Activated CD8-positive, alpha-beta memory T cell treated with anti-CD3 and anti-CD28 coated beads, Interleukin-2, amount 10 ng/mL, durations not matched to agents 7 days and 5 days (primary cell): ENCODE measurements at places on chromosomes 3 and 15. TPM values are rescaled to one million over a fixed set of nuclear protein-coding genes. Genes with fewer than 3 reads are reported as not detected.
A peak's percentile ranks its signal among the peaks of the same experiment; 100 is the strongest.

TM4SF4 gene
- not detected for total RNA-seq

CLDN16 gene
- not detected for total RNA-seq

C3orf80 gene
- 0.15 TPM for total RNA-seq

DNA sequence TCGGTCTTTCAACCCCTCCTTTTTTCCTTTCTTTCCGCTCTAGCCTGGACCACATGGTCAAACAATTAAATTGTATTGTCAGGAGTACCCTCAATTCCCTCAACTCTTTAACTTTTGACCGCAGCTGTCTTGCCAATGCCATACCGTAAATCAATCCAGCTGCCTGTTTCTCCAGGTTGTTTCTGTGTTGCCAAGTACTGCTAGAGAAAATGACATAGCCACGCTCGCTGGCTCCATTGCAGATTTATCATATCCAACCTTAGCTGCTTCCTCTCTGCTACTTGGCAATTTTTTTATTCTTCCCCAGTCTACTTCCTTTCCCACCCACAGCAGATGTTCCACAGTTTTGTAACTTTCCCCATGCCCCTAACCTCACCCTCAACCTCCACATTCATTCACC, 60.0 kb downstream of the ZNF385D start:
- no peaks in the 10 kb centered on the region for H3K27me3 ChIP-seq
- H3K36me3 ChIP-seq = no peaks in the 10 kb centered on the region
- no peaks in the 10 kb centered on the region for H3K4me1 ChIP-seq
- no peak overlapping the region for H3K27ac ChIP-seq

DNA sequence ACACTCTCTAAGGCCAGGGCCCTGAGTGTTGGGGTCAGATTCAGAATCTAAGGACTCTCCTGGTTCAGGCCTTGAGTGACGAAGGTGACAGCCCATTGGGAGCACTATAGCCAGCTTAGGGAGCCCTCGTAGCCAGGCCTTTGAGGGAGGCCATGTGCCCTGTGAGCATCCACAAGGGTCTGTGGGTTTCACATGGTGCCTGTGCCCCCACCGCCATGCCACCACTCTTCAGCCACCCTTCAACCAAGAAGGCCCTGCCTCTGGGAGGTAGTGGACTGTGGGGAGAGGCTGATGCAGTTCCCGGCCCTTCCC, 37.5 kb downstream of the TSPAN3 start:
- H3K27ac ChIP-seq = no peak overlapping the region
- no peak for DNase-seq
- H3K4me3 ChIP-seq = no peak overlapping the region
- peaks cover 58% of the 10 kb centered on the region for H3K36me3 ChIP-seq
- H3K27me3 ChIP-seq = no peaks in the 10 kb centered on the region

GRCh38 chr15:62569460-62570404, 404.6 kb upstream of the C2CD4B start:
- H3K27ac ChIP-seq = no peak overlapping the region
- no peaks in the 10 kb centered on the region for H3K36me3 ChIP-seq
- DNase-seq = no peak
- peaks cover 12% of the 10 kb centered on the region for H3K27me3 ChIP-seq

- no peaks in the 10 kb centered on the region for H3K36me3 ChIP-seq
- H3K4me1 ChIP-seq = no peaks in the 10 kb centered on the region
- no peak overlapping the region for H3K4me3 ChIP-seq
- no peak overlapping the region for H3K27ac ChIP-seq
- DNase-seq = no peak
These were observed 296.0 kb downstream of the MEX3B start for GRCh38 chr15:81749716-81750375.

ISLR gene
- not detected for total RNA-seq

HESX1 gene
- total RNA-seq = 0.47 TPM

IL17RC gene
- total RNA-seq = 0.41 TPM

- H3K4me1 ChIP-seq = peaks cover 34% of the 10 kb centered on the region
- H3K27me3 ChIP-seq = no peaks in the 10 kb centered on the region
- peaks cover 60% of the 10 kb centered on the region for H3K36me3 ChIP-seq
- peak overlapping the region; percentile 89 for H3K27ac ChIP-seq
- peak overlapping the region; percentile 56 for H3K4me3 ChIP-seq
These were observed 8.5 kb upstream of the ILDR1 start for GRCh38 chr3:122030381-122031122.

PLSCR4 gene
- total RNA-seq = not detected

DNA sequence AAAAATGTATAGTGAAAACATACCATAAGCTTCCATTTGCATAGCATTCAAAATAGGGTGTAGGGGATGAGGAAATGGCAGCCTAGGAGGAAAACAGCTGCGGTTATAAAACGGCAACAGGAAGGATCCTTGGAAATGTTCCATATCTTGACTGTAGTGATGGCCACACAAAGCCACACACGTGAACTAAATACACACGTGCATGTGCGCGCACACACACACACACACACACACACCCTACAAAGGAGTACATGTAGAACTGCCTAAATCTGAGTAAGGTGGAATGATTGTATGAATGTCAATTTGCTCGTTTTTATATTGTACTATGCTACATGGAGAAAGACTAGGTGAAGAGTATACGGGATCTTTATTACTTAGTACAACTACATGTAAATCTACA, 3.9 kb upstream of the IREB2 start:
- H3K27ac ChIP-seq = no peak overlapping the region
- peaks cover 14% of the 10 kb centered on the region for H3K27me3 ChIP-seq

GRCh38 chr3:32469151-32469874, 33.3 kb downstream of the CMTM6 start:
- peak overlapping the region; percentile 39 for H3K27ac ChIP-seq
- DNase-seq = no peak
- H3K4me3 ChIP-seq = no peak overlapping the region

DNA sequence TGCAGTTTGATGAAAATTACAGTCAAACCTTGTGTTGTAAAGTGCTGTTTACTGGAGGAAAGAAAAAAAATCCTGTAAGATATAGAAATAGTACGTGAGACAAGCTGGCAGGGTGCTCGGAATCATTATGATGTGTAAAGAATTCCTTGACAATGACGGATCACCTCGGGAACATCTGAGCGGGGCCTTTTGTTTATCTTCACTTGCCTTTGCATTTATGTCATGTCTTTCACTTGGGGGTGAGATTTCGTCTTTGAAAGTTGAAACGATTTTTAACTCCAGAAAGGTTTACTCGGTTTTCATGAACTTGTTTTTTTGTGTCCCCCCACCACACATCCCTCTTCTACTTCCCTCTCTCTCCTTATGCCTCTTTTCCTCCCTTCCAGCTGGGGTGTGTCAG, 128.3 kb upstream of the VEPH1 start:
- H3K27me3 ChIP-seq = peaks cover 15% of the 10 kb centered on the region
- no peaks in the 10 kb centered on the region for H3K36me3 ChIP-seq
- no peaks in the 10 kb centered on the region for H3K4me1 ChIP-seq

NAALADL2 gene
- total RNA-seq = not detected

NPAP1 gene
- total RNA-seq = not detected

FEZF2 gene
- not detected for total RNA-seq

DNA sequence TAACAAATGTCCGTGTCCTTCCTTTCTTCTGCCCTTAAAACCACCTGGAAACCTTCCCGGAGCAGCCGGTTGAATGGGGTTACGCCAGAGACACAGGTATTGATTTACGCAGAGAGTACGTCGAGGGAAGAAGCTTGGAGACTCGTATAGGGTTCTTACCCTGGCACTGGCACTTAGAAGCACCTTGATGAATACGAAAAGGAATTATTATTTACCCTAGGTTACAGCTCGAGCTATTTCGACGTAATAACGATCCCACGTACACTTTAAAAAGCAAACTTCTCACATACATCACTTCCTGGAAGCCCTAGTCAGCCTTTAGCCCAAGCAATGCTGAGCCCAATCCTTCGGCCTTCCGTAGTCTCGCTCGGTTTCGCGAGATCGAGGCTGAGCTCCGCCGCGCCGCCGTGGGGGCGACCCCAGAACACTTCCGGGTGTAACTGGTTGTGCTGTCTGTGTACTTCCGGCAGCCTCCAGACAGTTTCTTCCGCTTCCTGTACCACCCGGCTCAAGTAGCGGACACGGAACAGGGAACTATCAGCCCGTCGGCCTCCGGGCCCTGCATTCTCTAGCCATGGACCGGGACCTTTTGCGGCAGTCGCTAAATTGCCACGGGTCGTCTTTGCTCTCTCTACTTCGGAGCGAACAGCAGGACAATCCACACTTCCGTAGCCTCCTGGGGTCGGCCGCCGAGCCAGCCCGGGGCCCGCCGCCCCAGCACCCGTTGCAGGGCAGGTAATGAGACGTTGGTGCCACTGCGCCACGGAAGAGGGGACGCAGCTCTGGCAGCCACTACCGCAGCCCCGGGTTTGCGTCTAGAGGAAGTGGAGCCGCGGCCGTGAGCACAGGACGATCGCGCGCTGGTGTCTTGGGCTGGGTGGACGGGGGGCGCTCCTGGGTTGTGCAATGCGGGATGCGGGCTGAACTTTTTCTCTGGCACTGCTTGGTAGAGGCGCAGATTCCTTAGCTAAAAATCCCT, at the start of gene TTC14:
Gene TTC14, plus strand, starts transcription at position 476 of the 979 bp plus-strand sequence. Its CDS starts 99 bp downstream, at position 575.
- peaks cover 10% of the 10 kb centered on the region for H3K27me3 ChIP-seq
- peaks cover 31% of the 10 kb centered on the region for H3K4me1 ChIP-seq
- H3K27ac ChIP-seq = peak within 1 kb of the TSS; percentile 98
- H3K36me3 ChIP-seq = peaks cover 40% of the 10 kb centered on the region
- H3K4me3 ChIP-seq = peak within 1 kb of the TSS; percentile 99

- peaks cover 19% of the 10 kb centered on the region for H3K27me3 ChIP-seq
- H3K27ac ChIP-seq = no peak overlapping the region
- no peaks in the 10 kb centered on the region for H3K36me3 ChIP-seq
These were observed 239.6 kb upstream of the NR2E3 start for GRCh38 chr15:71570736-71571135.

GRCh38 chr15:101320501-101321052, 25.5 kb upstream of the SNRPA1 start:
- H3K4me3 ChIP-seq = peak overlapping the region; percentile 75
- H3K4me1 ChIP-seq = peaks cover 16% of the 10 kb centered on the region
- peak; percentile 90 for DNase-seq
- H3K27ac ChIP-seq = peak overlapping the region; percentile 89
- H3K27me3 ChIP-seq = peaks cover 9% of the 10 kb centered on the region

- H3K4me3 ChIP-seq = no peak overlapping the region
- peaks cover 5% of the 10 kb centered on the region for H3K27me3 ChIP-seq
- no peak overlapping the region for H3K27ac ChIP-seq
- no peaks in the 10 kb centered on the region for H3K4me1 ChIP-seq
- H3K36me3 ChIP-seq = no peaks in the 10 kb centered on the region
- DNase-seq = no peak
These were observed 66.4 kb upstream of the TJP1 start for GRCh38 chr15:29888646-29889045.

GRCh38 chr15:42121021-42121420, 26.7 kb upstream of the PLA2G4D start:
- no peaks in the 10 kb centered on the region for H3K4me1 ChIP-seq
- no peak overlapping the region for H3K27ac ChIP-seq
- no peak for DNase-seq
- H3K27me3 ChIP-seq = peaks cover 24% of the 10 kb centered on the region

- peaks cover 19% of the 10 kb centered on the region for H3K36me3 ChIP-seq
- no peak overlapping the region for H3K27ac ChIP-seq
- DNase-seq = no peak
- H3K27me3 ChIP-seq = peaks cover 8% of the 10 kb centered on the region
These were observed 14.5 kb downstream of the RTP4 start for GRCh38 chr3:187382609-187383151.

DNA sequence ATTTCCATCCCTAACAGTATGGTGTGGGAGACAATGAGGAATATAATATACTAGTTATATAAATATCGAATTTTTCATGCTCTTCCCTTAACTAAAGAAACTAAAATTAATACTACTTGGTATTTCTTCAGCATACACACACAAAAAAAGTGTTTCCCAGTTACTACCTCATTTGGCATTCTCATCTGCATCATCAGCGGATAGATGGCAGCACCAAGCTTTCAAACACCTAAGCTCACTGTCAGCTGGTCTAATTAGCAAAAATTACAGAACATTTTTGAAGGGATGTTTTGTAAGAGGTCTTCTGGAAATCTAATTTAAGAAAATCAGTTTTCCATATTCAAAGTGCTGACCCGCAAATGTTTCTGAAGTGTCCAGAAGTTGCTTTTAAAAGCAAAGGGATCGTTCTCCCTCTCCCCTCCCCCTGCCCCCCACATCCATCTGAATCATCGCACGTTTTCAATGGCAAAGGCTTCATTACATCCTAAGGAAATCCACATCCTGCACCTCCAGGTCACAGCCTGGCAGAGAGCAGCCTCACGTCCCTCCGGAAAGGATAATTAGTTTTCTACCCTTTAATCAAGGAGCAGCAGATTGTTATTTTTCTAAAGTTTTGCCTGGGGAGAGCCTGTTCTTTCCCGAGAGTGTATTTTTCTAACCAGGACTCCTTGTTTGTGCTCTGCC, 86.1 kb upstream of the SPATA12 start:
- H3K27me3 ChIP-seq = no peaks in the 10 kb centered on the region
- DNase-seq = no peak
- peaks cover 2% of the 10 kb centered on the region for H3K4me1 ChIP-seq
- no peak overlapping the region for H3K4me3 ChIP-seq
- H3K36me3 ChIP-seq = no peaks in the 10 kb centered on the region

STRIT1 gene
- not detected for total RNA-seq

SYNM gene
- total RNA-seq = 1.5 TPM

GRCh38 chr15:78402061-78402610, 35.9 kb upstream of the IREB2 start:
- no peak overlapping the region for H3K4me3 ChIP-seq
- no peak overlapping the region for H3K27ac ChIP-seq
- peaks cover 5% of the 10 kb centered on the region for H3K27me3 ChIP-seq
- H3K36me3 ChIP-seq = no peaks in the 10 kb centered on the region
- no peak for DNase-seq
- no peaks in the 10 kb centered on the region for H3K4me1 ChIP-seq

DNA sequence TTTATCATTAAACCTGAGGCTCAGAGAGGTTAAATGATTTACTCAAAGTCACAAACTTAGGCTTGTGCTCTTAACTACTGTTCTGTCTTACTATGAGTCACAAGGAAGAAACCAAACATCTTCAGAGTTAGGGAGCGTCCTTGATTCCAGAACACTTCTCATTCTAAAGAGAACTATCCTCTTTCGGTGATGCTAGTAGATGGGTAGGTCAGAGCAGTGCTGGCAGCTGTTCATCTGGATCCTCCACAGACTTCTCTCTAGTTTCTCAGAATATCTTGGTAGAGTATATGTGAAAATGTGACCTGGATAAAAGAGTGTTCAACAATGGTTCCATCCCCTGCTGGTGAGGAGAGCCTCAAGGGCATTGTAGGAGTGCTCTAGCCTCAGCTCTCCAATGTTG, 3.3 kb downstream of the ARL6IP5 start:
- peak overlapping the region; percentile 83 for H3K27ac ChIP-seq
- H3K36me3 ChIP-seq = peaks cover 59% of the 10 kb centered on the region
- no peak for DNase-seq

- H3K4me3 ChIP-seq = no peak overlapping the region
- no peak for DNase-seq
- H3K27ac ChIP-seq = no peak overlapping the region
- H3K36me3 ChIP-seq = no peaks in the 10 kb centered on the region
These were observed 28.8 kb downstream of the GOLIM4 start for GRCh38 chr3:168066882-168067281.

CADPS gene
- total RNA-seq = not detected

- no peak for DNase-seq
- no peaks in the 10 kb centered on the region for H3K27me3 ChIP-seq
- H3K36me3 ChIP-seq = no peaks in the 10 kb centered on the region
- H3K27ac ChIP-seq = no peak overlapping the region
- peaks cover 9% of the 10 kb centered on the region for H3K4me1 ChIP-seq
These were observed 74.1 kb upstream of the PRR23C start for GRCh38 chr3:139118835-139119234.
